ENCODE measurements at places on chromosomes 7 and 10.
A peak's percentile ranks its signal among the peaks of the same experiment; 100 is the strongest.

- no peak for DNase-seq
Observed at GRCh38 chr7:55517191-55517633, 55.1 kb downstream of the VOPP1 start.

GRCh38 chr7:150780292-150780691, 19.9 kb downstream of the TMEM176B start:
- no peak for DNase-seq

- peak; percentile 26 for DNase-seq
Observed at GRCh38 chr10:3961082-3961481, 176.1 kb upstream of the KLF6 start.

DNA sequence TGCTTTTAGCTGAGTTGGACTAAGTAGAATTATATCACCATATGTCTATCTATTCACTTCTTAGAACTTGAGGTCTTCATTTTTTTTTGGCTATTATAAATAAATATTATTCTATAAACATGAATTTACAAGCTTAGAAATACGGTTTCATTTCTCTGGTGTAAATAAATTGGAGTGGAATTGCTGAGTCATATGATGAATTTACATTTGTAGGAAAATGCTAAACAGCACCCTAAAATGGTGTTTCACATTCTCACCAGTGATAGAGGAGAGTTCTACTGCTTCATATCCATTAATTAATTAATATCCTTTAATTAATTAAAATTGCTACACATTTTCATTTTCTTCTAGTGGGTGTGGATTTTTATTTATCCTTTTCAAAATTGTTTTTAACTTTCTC, 318.3 kb downstream of the MDFIC start:
- no peak for DNase-seq

DNA sequence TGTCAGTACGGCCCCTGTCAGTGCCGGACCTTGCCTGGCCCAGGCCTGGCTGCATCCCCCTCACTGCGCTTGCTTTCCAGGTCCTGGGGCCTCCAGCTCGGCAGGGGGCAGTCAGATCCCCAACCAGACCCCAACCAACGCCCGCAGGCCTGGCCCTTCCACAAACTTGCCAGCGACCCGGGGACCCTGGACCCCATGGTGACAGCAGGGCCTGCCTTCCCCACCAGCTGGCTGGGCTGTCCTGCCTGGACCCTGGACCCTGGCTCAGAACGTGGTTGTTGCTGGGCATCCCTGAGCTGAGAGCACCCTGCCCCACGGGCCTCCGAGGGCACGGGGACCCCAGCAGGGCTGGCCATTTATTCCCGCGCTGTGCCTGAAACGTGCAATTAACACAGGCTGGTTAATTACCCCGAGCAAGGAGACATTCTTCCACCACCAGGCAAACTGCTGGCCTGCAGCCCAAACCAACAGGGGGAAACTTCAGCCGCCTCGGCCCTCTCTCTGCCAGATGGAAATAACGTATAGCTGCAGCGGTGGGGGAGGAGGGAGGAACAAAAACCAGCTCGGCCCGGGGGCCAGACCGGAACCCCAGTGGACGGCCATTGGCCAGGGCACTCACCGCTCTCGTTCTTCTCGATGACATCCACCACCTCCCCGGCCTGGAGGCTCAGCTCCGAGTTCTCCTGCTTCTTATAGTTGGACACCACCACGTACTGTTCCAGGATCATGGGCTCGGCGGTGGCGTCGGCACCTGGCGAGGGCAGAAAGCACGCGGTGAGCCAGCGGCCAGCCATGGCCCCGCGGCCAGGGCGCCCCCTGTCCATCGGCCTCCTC, 167.1 kb downstream of the NEURL1 start:
- DNase-seq = no peak

DNA sequence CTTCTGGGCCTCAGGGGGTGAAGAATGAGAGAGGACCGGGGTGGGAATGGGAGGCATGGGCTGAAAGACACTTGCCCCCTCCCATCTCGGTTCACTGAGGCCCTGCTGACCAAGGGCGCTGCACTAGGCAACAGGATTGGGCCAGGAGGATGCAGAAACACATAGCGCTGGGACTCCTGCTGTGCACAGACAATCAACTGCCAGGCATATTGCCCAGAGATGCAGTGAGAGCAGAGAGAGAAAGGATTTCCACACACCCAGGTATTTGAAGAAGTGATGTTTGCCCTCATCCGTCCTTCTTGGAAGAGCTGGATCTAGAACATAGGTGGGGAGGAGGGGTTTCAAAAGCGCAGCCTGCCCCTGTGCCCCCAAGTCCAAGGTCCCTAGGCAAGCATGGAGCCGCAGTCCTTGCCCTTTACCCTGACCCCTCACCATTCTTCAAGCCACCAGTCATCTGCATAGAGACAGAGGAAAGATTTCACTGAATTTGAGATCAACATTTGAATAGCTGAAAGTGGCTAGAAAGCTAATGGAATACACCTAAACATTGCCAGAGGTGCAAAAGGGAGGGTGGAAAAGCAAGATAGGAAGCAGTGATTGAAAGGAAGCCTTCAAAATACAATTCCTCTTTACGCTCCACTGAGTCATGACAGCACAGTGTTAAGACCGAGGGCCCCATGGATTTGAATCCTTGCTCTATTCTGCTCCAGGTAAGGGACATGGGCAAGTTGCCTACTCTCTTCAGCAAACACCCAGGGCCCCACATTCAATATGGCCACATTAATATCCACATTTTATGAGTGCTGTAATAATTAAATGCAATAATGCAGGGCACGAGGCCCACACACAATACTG, 44.2 kb upstream of the TNS3 start:
- DNase-seq = no peak

GRCh38 chr7:40915071-40915470, 780.3 kb downstream of the SUGCT start:
- no peak for DNase-seq

DNA sequence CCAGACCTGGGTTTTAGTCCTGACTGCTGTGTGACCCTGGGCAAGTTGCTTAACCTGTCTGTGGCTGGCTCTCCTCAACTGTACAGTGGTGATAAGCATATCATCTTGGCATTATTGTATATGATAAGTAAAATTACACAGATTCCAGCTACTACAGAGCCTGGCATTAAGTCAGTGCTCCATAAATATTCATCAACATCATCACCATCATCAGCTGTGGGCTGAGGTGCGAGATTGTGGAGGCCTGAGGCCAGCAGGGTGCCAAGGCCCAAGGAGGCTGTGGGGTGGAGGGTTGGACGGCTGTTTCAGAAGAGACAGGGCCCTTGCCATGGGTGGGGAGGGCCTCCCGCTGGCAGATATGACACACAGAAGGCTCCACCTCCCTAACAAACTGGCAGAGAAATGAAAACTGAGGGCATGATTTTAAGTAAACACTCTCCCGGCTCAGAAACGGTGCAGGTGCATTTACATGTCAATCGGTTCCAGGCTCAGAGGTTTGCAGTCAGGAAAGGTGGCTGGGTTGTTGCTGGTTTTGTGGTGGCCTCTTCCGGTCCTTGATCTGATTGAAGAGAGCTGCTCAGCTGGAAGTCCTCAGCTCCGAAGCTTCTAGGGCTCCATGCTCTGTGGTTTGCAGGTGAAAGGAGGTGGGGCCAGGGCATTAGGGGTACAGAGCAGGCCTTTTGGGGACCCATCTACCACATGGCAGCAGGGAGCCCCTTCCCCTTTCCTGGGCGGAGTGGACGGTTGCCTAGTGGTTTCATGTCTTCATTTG, 10.2 kb downstream of the CRYGN start:
- peak; percentile 29 for DNase-seq

All from activated CD8-positive, alpha-beta memory T cell treated with anti-CD3 and anti-CD28 coated beads for 1 hour (primary cell).